Mesothelial cell of epicardium (in vitro differentiated cells): ENCODE measurements at places on chromosomes 5 and 9.

DNA sequence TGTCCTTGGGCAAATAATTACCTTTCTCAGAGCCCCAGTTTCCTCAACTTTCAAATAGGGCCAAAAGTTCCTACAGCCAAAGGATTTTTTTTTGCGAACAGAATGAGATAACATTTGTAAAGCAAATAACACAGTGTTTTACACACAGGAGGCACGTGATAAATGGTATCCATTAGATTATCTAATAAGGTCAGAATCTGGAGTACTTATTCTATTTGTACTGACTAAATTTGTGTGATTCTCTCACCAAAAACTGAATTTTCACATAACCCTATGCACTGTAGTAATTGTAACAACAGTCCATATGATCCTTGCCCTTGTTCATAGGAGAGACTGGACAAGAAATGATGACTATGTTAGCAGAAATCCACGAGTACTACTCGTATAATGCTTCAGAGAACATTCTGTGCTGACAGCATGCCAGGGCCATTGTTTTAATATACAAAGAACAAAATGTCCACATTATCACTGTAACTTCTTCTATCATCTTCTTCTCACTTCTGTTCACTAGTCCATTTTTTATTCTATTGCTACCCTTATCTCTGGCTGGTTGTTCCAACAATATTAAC lies 13.9 kb upstream of the FEM1C start:
- peaks cover 8% of the 10 kb centered on the region for H3K4me1 ChIP-seq
- no peaks in the 10 kb centered on the region for H3K36me3 ChIP-seq
- no peak overlapping the region for H3K4me3 ChIP-seq

GRCh38 chr9:19484699-19485098 lies 75.9 kb downstream of the ACER2 start:
- H3K27me3 ChIP-seq: peaks cover 17% of the 10 kb centered on the region
- H3K36me3 ChIP-seq: no peaks in the 10 kb centered on the region
- no peak overlapping the region for H3K4me3 ChIP-seq
- DNase-seq: no peak
- H3K27ac ChIP-seq: no peak overlapping the region
- H3K4me1 ChIP-seq: no peaks in the 10 kb centered on the region

GRCh38 chr9:126111556-126111955 lies 215.1 kb upstream of the MVB12B start:
- peaks cover 83% of the 10 kb centered on the region for H3K27me3 ChIP-seq
- H3K27ac ChIP-seq: no peak overlapping the region
- H3K4me1 ChIP-seq: no peaks in the 10 kb centered on the region
- DNase-seq: no peak

- H3K4me3 ChIP-seq: no peak overlapping the region
- no peak for DNase-seq
- no peaks in the 10 kb centered on the region for H3K27me3 ChIP-seq
- peaks cover 24% of the 10 kb centered on the region for H3K4me1 ChIP-seq
Observed at GRCh38 chr9:133505186-133505830, 19.5 kb downstream of the MYMK start.

- H3K4me3 ChIP-seq: no peak overlapping the region
- DNase-seq: no peak
- no peak overlapping the region for H3K27ac ChIP-seq
- no peaks in the 10 kb centered on the region for H3K27me3 ChIP-seq
- no peaks in the 10 kb centered on the region for H3K4me1 ChIP-seq
- H3K36me3 ChIP-seq: peaks cover 16% of the 10 kb centered on the region
Observed at GRCh38 chr9:93613791-93614190, 37.4 kb downstream of the PHF2 start.

DNA sequence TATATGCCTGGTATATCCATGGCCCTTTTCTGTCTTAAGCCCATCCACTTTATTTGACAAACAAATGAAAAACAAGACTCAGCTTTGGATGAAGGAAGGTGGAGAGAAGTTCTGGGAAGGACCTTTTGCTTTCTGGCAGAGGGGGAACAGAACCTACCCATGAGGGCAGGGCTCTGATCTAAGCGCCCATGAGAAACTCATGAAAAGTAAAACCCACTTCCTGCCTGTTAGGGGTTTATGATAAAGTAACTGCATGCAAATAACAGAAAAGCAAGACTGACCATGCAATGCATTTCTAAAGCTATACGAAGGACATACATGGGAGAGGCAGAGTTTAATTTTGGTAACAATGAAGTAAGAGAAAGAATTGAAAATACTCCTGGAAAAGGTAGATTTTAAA lies 181.9 kb upstream of the ADRA1B start:
- no peaks in the 10 kb centered on the region for H3K36me3 ChIP-seq
- H3K27me3 ChIP-seq: no peaks in the 10 kb centered on the region
- no peak overlapping the region for H3K4me3 ChIP-seq
- no peaks in the 10 kb centered on the region for H3K4me1 ChIP-seq

DNA sequence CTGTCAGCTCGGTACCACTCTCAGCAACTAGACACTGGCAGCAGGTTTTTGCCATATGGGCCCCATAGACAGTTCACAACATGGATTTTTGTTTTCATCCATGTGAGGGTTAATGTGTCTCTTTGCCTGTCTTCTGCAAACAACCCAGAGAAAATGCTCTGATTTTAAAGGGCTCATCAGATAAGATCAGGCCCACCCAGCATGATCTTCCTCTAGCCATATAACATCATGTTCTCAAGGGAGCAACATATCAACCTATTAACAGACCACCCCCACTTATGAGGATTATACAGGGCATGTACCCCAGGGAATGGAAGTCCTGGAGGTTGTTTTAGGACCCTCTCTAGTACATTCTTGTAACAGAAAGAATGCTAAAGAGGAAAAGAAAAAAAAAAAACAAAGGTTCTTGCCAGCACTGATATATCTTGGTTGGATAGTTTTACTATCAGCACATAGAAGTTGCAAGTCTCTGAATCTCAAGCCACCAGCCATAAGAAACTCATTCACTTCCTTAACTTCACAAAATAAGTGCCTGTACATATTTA lies 1015.1 kb downstream of the TLE4 start:
- H3K27ac ChIP-seq: no peak overlapping the region
- no peaks in the 10 kb centered on the region for H3K27me3 ChIP-seq

DNA sequence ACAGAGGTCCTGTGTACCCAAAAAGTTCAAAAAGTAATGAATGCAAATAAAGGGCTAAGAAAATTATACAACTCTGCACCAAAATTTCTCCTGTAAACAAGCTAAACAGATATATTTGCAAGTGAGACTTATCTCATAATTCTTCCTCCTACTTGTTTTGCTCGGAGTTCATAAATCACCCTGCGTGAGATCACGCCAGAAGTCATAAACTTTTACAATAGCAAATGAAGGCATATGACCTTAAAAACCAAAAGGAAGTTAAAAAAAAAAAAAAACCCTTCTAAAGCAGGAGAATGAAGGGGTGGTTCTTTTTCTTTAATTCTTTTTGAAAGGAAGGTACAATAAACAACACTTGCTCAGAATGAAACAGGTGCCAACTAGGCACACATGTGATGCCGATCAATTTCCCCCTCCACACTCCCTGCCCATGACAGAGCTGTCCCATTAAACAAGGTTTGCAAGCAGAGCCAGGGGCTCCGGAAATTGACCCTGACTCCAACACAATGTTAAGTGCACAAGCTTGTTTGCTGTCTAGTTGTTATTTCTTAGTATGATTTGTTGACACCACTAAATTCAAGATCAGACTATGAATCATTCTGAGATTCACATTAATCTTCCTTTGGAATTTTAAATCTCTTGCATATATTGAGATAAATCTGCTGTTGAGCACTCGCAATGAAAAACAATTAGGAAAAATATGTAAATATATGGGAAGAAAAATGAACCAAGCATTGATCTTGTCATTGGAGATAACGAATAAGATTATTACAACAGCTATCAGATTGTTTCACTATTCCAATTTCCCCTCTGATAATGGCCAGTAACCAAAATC lies 46.3 kb downstream of the DROSHA start:
- DNase-seq: no peak
- no peaks in the 10 kb centered on the region for H3K27me3 ChIP-seq
- H3K36me3 ChIP-seq: peaks cover 44% of the 10 kb centered on the region

DNA sequence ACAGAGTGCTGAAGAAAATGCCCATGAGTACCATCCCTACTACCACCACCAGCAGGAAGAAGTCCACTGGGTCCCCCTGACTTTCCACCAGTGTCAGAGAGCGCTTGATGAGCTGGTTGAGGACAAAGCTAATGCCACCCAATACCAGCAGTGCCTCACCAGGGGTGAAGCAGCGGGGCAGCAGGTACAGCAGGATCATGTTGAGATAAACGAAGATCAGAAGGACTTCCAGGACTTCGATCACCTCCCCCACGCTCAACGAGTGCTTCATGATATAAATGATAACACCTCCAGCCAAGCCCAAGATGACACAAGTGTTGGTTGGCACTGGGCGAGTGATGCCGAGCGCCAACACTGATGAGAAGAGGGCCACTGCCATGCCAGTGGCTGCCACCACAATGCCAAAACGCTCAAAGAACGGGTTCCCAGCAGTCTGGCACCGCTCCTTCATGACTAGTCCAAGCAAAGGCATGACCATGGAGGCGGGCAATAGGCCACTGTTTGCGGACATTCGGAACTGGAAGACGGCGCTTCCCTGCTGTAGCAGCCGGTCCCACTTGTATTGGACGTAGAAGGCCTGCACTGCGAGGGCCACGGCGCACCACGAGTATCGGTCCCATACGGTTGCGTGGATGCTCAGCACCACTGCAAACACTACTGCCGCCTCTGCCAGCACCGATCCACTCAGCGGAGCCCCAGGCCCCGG lies 679 bp downstream of the DOLK start:
- peak overlapping the region; percentile 97 for H3K27ac ChIP-seq
- H3K4me3 ChIP-seq: peak overlapping the region; percentile 93
- no peaks in the 10 kb centered on the region for H3K27me3 ChIP-seq
- DNase-seq: no peak

DNA sequence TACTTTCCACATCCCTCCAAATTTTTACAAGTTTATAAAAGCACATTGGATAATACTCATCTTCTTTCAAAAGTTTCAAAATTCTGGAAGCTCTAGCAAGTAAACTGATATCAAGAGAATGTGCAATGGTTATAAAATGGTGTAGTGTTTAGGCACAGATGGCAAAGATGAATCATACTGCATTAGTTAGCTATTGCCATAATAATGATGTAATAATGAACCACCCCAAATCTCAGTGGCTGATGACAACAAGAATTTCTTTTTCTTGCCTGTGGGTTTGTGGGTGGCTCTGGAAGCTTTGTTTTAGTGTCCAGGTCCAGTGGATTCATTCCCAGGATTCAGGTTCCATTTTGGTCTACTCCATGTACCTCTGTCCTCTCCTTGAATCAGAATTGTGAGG lies 319.0 kb downstream of the BRINP1 start:
- no peaks in the 10 kb centered on the region for H3K36me3 ChIP-seq
- peaks cover 5% of the 10 kb centered on the region for H3K4me1 ChIP-seq
- H3K4me3 ChIP-seq: no peak overlapping the region
- no peak for DNase-seq
- no peak overlapping the region for H3K27ac ChIP-seq
